ENCODE measurements at places on chromosomes 7 and 10. TPM values are rescaled to one million over a fixed set of nuclear protein-coding genes. Genes with fewer than 3 reads are reported as not detected.

Gene DKK1
- 1.5 TPM for total RNA-seq

Gene TMEM236
- total RNA-seq, result 1.9 TPM

DNA sequence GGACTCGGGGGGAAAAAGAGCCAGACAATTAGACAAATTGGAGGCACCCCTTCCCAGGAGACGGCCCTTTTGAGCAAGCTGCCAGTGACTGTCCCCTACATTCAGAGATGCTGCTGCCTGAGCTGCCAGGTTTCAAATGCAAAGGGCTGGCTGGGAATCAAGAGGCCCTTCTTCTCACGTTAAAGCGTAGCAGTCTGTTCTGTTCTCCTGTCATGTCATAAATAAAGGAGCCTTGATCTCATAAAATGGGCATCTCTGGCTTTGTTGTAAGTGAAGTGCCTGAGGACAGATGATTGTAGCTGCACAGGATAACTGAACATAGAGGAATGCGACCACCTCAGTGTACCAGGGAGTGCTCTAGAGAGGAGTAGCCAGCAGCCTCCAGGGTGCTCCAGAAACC, 917.9 kb downstream of the GRID1 start:
- DNase-seq, result no peak

DNA sequence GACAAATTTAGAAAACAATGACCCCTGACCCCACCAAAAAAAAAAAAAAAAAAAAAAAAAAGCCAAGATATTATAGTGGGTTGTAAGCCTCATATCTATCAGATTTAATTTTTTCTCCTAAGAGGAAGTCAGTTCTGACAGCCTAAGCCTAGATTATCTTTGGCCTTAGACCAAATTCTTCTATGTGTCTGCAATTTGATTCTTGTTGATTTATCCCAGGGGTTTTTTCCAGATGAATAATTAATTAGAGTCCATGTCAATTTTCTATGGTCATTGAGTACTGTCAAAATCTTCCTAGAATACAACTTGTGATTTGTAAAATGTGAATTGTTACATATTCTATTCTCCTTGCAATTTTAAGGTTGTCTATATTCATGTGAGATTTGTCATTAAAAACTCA, 151.6 kb upstream of the CACNA2D1 start:
- no peak for DNase-seq

GRCh38 chr7:103929901-103930311, 59.6 kb downstream of the RELN start:
- DNase-seq, result no peak

DNA sequence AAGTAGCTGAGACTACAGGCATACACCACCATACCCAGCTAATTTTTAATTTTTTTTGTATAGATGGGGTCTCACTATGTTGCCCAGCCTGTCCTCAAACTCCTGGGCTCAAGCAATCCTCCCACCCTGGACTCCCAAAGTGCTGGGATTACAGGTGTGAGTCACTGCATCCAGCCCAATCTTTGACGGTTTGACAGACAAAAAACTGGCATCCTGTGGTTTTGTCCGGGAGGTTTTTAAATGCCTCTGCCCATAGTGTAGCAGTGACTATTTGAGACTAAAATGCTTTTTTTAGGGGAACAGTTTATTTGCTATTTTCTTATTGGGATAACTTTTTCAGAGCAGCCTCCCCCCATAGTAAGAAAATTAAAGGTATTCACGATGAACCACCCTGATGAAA, 523.7 kb upstream of the GALNT17 start:
- no peak for DNase-seq

DNA sequence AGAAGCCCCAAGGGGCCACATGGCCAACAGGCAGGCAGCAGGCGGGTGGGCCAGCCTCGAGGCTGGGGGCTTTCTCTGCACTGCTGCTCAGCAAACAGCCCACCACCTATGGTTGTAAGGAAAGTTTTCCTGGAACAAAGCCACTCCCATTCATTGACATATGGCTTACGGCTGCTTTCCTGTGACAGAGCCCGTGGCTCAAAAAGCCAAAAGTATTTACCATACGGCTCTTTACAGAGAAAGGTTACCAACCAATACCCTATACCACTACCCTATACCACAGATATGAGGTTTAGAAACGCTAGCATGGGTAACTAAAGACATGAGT, 152.7 kb downstream of the MAD1L1 start:
- no peak for DNase-seq
